ENCODE measurements at places on chromosomes 4 and X.

GRCh38 chrX:11478911-11479310 lies 185.7 kb downstream of the AMELX start:
- no peak for DNase-seq

GRCh38 chrX:138858438-138858837 lies 146.9 kb upstream of the FGF13 start:
- no peak for DNase-seq

- no peak for DNase-seq
These were observed 31.6 kb downstream of the UGDH start for GRCh38 chr4:39495446-39496213.

GRCh38 chr4:168707205-168707604 lies 210.4 kb downstream of the PALLD start:
- DNase-seq: no peak

DNA sequence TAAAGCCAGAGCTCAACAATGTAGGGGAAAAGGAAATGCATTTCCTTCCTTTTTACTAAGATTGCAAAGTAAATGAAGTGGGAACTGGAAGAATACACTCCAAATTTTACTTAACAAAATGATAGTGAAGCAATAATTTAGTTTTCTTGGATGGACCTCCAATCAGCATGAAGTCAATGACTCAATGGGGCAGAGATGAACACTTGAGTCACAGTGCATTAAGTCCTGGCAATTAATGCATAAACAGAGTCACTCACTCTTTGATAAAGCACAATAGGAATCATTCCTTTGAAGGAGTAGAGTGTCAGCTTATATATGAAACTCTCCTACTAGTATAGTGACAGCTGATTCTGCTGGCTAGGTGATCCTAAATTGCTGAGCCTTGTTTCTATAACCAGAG lies 66.7 kb upstream of the FRAS1 start:
- DNase-seq: no peak

DNA sequence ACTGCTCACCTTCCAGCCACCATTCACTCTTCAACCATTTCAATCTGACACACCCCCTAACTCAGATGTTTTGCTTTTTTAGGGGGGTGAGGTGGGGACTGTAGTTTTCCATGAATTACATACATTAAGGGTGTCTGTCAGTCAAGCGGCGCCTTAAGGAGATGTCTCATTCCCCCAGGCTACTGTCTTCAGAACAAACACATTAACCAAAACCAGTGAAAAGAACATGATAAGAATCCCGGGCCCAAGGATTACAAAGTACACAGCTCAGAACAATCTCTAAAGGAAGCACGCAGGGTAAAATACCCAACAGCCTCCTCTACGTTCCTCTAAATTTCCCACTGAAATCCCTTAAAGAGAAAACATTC lies 62.5 kb upstream of the IRF2 start:
- DNase-seq: no peak

DNA sequence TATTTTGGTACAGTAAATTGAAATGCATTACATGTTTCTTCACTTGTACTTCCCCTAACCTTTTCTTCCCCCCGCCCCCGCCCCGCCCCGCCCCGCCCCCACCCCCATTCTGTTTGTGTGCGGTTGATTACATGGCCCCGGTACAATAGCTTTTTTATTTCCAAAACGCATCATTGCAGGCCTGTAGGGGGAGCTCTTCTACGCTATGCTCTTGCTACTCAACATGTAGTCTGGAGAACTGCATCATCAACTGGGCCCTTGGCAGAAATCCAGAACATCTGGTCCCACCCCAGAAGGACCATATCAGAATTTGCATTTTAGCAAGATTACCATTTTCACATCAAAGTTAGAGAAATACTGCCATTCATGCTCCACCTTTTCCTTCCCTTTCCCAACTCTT lies 333.3 kb upstream of the DDX53 start:
- no peak for DNase-seq

DNA sequence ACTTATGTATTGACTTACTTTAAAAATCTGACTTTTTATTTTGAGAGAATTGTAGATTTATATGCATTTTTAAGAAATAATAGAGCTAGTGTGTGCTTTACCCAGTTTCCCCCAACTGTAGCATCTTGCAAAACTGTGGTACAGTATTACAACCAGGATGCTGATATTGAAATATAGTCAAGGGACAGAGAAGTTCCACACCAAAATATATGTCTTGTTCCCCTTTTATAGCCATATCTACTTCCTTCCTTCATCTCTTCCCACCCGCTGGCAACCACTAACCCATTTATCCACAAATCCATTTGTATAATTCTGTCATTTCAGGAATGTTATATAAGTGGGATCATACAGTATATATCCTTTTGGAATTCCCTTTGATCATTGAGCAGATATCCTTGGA lies 16.8 kb downstream of the KDM6A start:
- DNase-seq: no peak

Data from activated T-helper 1 cell treated with Interleukin-2 at 50 U/mL for 16 hours (primary cell).